ENCODE measurements at places on chromosomes 2 and 18.

- DNase-seq, result no peak
Observed at GRCh38 chr18:69580107-69580506, 179.4 kb downstream of the DOK6 start.

GRCh38 chr2:237966250-237966564 lies 607 bp upstream of the UBE2F start:
- no peak for DNase-seq

GRCh38 chr2:189312643-189313042 lies 128.6 kb upstream of the WDR75 start:
- DNase-seq, result no peak

DNA sequence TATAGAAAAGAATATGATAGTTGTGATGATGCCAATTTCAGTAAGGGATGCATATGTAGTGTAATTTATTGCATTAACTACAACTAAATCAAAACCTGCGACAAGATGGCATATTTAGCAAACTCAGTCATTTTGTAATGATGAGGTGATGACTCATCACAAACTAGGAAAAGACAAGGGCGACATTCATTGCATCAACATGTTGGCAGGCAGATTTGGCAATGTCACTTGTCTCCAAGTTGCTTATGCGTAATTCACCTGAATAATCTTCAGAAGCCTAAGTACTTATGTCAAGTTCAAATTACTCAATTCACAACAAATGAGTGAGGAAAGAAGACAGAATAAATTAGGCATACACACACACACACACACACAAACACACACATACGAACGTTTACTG lies 273.2 kb upstream of the RGPD4 start:
- DNase-seq, result no peak

DNA sequence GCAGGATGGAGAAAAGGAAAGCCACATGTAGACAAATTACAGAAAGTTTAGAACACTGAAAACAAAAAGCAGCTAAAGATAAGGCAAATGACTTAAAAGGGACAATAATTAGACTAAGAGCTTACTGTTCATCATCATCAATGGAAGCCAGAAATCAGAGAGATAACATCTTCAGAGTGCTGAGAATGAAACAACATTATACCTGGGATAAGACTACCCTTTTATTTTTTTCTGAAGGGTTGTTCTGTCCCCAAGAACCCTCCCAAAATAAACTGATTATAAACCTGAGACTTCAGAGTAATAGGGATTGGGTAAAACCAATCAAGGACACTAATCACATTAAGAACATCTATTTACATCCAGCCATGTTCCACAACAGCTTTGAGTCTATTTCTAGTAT lies 6.9 kb upstream of the NEDD4L start:
- no peak for DNase-seq

- no peak for DNase-seq
Observed at GRCh38 chr18:30652387-30652786, 390.2 kb downstream of the DSC3 start.

DNA sequence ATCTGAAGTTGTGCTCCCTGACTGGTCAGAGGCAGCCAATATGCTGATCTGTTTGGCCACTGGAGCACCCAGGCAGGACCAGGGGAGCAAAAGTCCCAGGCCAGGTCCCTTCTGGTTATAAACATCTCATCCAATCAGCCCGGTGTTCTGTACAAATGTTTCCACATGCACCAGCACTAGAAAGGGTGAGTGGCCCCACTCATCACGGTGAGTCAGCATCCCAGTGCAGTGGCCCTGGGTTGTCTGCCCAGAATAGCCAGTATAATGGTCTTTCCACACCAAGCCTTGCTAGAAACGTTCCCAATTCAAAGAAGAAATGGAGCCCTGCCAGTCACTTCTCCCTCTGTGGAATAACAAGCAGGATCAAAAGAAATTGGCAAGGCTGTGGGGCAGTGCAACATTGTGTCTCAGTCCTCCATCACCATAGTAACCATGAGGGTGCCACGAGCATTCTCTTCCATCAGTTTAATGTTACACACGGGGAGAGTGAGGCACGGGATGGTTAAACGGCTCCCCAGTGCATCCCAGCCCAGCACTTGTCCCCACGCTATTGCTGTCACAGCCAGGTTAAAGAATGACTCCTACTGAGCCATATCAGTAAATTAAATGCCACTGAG lies 174.9 kb downstream of the SEPTIN10 start:
- DNase-seq, result no peak

All from CD4-positive, alpha-beta T cell treated with Interferon gamma for 1 hour (primary cell).